ENCODE measurements at places on chromosomes 7 and 10. TPM values are rescaled to one million over a fixed set of nuclear protein-coding genes. Genes with fewer than 3 reads are reported as not detected.

CD36 gene
- total RNA-seq, result 1,000 TPM

IQUB gene
- 0.85 TPM for total RNA-seq

SFTPA1 gene
- not detected for total RNA-seq

PSD gene
- 3.7 TPM for total RNA-seq

GPR158 gene
- total RNA-seq, result 0.33 TPM

OR2A1 gene
- 0.07 TPM for total RNA-seq

ENTPD1 gene
- 2.7 TPM for total RNA-seq

LGI1 gene
- 0.13 TPM for total RNA-seq

ZNF503 gene
- total RNA-seq, result 19.7 TPM

GSDME gene
- 39.7 TPM for total RNA-seq

CC2D2B gene
- 0.07 TPM for total RNA-seq

CDK13 gene
- 59.7 TPM for total RNA-seq

All from smooth muscle cell of the pulmonary artery (primary cell).